Forelimb muscle (tissue), 1 donor: ENCODE measurements at places on chromosomes 2 and 18.

GRCh38 chr2:163171786-163172530, 333.4 kb upstream of the KCNH7 start:
- no peak for DNase-seq

DNA sequence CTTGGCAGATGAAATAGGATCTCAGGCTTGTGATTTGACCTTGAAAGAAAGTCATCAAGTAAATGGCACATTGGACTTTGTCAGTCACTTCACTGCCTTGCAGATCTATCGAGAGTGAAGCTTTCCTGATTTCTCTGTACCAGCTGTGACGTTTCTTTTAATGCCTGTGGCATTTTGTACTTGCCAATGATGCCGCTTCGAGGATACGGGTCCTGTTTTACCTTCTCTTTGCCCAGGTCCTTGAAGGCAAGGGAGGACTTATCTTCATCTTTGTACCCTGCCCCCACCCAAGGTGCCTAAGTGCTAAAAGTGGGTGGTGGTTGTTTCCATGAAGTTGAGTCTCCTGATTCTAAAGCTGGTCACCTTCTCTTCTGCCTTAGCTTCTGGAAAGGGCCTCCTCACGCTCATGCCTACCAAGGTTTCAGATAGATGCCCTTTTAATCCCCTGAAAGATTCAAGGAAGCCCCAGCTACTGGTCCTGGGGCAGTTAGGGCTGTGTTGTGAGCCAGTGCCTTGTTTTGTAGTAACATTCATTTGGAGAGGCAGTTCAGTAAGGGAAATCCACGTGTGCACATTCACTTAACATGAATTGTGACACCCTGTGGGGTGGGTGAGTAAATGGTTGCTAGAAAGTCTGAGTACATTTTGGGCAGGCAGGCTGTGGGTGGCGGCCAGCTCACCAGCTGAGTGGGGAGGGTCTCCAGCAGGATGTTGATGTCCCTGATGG, 6.1 kb downstream of the LBH start:
- DNase-seq, result no peak

- DNase-seq, result no peak
These were observed 21.2 kb upstream of the DARS1 start for GRCh38 chr2:136006658-136007057.

DNA sequence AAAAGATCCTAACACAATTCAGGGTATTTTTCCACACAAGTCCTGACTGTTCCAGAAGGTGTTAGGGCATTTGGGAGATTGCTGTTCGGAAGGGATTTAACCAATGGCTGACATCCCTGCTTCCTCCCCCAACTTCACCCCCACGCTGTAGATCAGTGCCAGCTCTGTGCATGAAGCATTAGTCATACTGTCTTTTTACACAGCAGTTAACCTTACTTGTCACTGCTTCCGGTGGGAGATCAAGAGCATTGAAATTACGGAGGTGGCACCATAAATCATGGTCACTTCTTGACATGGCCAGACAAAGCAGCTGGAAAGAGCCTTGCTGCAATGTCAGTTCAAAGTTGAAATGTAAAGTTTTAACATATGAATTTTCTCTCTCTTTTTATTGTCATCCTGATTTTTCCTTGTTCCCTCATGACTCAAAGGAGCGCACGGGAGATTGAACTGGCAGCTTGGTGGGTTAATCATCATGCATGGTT, 70.2 kb downstream of the HRH4 start:
- no peak for DNase-seq

DNA sequence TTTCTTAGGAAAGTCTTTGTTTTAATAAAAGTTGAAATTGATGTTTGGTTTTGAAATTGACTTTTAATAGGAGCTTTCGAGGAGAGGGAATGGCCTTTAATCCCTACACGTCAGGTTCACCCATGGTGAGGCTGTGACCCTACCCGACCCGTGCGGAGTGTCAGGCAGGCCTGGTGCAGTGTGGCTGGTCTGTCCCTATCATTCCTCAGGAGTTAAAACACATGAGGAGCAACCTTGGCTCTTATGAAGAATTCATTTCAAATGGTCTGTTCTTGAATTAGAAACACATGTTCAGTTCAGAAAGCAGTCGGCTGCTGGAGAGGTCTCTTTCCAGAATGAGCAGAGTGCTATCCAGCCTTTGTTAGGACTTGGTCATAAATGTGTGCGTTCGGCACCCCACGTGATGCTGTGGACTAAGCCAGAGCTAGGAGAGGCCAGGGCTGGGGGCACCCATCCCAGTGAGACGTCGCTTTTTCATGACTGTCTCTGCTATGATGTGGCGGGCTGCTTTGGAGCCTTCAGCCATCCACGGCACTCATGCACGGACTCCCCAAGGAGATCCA, 54.7 kb downstream of the EMILIN2 start:
- peak; percentile 84 for DNase-seq

- DNase-seq, result no peak
These were observed 125.7 kb downstream of the SEPTIN10 start for GRCh38 chr2:109487871-109488655.

DNA sequence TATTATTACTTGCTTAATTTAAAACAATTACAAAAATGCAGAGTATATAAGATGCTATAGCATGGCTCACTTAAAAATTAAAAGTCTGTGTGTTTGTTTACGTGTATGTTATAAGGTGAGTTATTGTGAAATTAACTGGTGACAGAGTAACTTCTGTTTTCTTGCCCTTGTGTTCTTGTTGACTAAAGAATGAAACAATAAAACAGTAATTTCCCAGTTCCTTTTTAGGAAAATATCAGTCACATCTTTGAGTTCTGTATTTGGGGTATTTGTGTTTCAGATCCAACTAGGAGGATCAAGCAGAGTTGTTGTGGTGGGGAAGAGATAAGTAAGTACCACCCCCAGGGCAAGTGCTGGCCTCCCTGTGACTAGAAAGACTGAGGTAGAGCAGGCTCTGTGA, 143.6 kb downstream of the CCDC148 start:
- no peak for DNase-seq
